ENCODE measurements at places on chromosomes 5 and 9.
A peak's percentile ranks its signal among the peaks of the same experiment; 100 is the strongest.

DNA sequence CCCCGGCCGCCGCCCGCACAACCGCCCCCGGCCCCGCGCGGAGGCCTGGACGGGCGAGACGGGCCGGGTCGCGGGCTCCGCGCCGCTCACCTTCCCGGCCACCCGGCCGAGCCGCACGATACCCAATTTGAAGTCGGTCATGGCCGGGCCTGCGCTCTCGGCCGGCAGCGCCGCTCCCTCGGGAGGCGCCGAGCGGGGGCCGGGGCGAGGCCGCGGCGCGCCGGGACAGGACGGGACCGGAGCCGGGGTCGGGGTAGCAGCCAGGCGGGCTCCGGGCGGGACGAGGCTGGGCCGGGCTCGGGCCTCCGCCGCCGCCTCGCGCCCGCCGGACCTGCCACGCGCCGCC, 216 bp downstream of the ZMYND19 start:
- no peak for DNase-seq

DNA sequence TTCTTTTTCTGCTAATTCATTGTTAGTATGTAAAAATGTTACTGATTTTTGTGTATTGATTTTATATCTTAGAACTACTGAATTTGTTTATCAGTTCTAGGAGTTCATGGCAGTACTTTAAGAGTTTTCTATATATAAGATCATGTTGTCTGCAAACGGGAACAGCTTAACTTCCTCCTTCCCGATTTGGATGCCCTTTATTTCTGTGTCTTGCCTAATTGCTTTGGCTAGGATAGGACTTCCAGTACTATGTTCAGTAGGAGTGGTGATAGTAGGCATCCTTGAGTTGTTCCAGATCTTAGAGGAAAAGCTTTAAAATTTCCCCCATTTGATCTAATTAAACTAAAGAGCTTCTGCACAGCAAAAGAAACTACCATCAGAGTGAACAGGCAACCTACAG, 20.1 kb downstream of the RCL1 start:
- no peak for DNase-seq

DNA sequence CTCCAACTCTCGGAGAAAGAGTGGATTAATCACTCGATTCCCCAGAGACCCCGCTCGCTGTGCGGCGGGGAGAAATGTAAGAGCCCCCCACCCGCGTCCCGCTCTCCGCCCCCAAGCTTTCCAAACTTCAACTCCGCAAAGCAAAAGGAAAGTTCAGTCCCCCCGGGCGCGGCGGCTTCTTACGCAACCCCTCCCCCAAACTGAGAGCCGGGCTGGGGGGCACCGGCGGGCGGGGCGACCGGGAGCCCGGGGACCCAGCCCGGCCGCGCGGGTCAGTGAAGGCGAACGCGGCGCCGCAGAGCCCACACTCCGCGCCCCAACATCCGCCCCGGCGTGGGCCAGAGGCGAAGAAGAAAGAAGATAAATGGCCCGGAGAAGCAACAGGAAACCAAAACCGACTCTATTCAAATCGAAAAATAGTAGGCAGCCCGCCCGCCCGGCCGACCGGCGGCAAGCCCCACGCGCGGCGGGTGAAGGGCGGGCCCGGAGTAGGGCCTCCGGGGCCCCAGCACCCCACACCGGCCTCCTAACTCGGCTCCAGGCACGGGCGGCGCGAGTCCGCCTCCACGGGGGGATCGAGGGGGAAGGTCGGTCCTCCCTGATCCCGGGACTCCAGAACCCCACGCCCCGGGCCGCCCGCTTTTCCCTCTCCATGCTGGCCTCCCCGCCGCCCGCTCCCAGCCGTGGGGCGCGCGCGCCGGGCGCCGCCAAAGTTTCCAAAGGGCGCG, 720 bp downstream of the NOTCH1 start:
- no peak for DNase-seq

DNA sequence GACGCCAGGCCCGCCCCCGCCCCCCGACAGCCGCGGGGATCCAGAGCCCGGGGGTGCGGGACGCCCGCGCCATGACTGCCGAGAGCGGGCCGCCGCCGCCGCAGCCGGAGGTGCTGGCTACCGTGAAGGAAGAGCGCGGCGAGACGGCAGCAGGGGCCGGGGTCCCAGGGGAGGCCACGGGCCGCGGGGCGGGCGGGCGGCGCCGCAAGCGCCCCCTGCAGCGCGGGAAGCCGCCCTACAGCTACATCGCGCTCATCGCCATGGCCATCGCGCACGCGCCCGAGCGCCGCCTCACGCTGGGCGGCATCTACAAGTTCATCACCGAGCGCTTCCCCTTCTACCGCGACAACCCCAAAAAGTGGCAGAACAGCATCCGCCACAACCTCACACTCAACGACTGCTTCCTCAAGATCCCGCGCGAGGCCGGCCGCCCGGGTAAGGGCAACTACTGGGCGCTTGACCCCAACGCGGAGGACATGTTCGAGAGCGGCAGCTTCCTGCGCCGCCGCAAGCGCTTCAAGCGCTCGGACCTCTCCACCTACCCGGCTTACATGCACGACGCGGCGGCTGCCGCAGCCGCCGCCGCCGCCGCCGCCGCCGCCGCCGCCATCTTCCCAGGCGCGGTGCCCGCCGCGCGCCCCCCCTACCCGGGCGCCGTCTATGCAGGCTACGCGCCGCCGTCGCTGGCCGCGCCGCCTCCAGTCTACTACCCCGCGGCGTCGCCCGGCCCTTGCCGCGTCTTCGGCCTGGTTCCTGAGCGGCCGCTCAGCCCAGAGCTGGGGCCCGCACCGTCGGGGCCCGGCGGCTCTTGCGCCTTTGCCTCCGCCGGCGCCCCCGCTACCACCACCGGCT, 1.0 kb downstream of the FOXE1 start:
- peak; percentile 48 for DNase-seq

Measured in bronchial epithelial cell (primary cell).